ENCODE measurements at places on chromosomes 5 and 9. TPM values are rescaled to one million over a fixed set of nuclear protein-coding genes. Genes with fewer than 3 reads are reported as not detected.

Gene TMEM232
- total RNA-seq, result 6.9 TPM

Gene PCDHB13
- 4.7 TPM for total RNA-seq

Gene VAV2
- total RNA-seq, result 54.3 TPM

Gene CMYA5
- total RNA-seq, result 1.4 TPM

Gene SLC35A4
- 85.8 TPM for total RNA-seq

Gene KCNT1
- total RNA-seq, result 0.10 TPM

Gene CATSPER3
- total RNA-seq, result 0.74 TPM

Gene ORM2
- total RNA-seq, result not detected

GRCh38 chr5:5826911-5827310 lies 404.4 kb downstream of the ICE1 start:
- no peak for DNase-seq

DNA sequence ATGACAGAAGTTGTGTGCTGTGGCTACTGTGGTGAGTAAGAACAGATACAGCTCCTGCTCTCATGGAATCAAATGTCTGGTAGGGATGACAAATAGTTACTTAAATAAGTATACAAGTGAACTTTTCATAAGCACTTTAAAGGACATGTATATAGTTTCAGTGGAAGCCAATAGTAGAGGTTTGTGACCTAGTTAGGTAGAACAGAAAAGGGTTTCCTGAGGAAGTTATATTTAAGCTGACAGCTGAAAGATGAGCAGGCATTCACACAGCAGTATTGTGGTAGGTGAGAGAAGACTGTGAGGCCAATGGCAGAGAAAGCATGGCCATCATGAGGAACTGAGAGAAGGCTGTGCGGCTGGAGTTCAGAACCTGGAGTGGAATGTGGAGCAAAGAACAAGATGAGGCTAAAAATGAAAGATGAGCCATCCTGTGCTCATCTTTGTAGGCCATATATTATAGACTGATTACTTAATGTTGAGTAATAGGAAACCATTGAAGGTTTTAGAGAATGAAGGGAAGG lies 15.4 kb downstream of the FAM174A start:
- DNase-seq, result no peak

DNA sequence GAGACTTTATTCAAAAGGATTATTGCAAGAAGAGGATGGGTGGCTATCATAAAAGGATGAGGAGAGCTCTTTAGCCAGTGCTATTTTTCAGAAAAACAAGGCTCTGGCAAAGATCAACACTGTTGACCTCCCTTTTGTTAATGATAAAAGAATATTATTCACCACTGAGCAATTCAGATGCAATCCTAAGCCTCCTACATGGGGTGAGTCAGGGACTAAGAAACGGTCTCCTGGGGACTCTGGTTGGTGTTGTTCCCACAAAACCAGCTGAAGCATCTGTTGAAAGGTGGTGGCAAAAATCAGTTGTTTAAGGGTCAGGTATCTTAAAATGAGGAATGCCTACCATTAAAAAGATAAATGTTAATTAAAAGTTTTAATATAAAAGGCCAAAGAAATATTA lies 7.7 kb upstream of the GCNT1 start:
- no peak for DNase-seq

GRCh38 chr9:120938851-120939250 lies 12.3 kb upstream of the TRAF1 start:
- DNase-seq, result no peak

DNA sequence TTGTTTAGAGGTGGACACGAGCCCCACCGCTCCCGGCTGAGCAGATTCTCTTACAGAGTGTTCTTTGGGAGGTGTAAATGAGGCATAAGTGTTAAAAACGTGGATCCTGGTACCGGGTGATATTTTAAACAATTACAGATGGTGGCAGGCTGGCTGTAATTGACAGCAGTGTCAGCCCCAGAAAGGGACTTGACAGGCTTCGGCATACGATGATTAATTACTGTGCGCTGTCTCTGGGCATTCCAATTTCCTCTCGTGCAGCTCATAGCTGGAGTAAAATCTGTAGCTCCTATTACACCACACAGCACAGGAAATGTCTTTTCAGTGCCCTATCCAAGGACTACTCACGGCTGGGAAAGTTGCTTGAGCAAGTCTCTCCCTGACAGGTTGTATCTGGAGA lies 305.4 kb upstream of the IRX2 start:
- no peak for DNase-seq

- DNase-seq, result no peak
Observed at GRCh38 chr5:123359454-123360200, 63.6 kb downstream of the CEP120 start.

GRCh38 chr5:40879163-40879942 lies 29.9 kb upstream of the C7 start:
- no peak for DNase-seq

DNA sequence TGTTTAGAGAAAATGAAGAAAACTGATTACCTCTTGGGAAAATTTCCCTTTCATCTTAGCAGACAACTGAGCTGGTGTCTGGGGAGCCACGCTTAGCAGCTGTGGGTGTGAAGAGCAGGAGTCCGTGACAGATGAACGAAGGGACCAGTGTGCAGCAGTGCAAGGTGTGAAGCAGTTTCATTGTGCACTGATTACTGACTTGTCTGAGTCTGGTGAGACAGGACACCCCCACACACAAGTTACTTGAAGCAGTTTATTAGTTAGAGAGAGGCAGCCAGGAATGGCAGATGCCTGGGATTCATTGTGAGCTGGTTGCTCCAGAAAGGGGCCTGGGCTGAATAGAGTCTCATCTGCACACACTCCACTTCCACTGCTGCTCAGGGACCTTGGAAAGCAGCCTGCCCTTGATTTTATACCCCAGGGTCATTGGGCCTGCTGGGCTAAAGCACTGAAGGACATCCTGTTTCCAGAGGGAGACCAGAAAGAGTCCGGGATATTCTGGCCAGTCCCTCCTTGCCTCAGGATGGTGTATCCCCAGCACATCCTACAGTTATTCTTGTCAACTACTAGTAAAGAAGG lies 47.4 kb downstream of the FBXL7 start:
- no peak for DNase-seq

DNA sequence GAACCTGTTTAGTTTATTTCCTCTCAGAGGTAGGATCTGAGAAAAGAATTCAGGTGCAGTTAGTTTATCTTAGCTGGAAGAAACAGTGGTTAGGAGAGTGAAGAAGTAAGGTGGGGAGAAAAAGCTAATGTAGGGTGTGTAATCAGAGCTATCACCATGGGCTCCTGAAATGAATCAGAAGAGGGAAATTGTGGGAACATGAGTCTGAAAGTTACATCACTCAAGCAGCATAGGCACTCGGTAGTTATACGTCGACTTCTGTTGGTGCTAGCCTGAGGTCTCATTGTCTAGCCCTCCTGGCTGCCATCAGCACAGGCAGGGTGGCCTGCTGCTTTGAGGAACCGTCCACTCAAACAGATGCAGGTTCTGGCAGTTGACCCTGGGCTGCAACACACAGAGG lies 56.7 kb upstream of the NPR3 start:
- DNase-seq, result no peak

DNA sequence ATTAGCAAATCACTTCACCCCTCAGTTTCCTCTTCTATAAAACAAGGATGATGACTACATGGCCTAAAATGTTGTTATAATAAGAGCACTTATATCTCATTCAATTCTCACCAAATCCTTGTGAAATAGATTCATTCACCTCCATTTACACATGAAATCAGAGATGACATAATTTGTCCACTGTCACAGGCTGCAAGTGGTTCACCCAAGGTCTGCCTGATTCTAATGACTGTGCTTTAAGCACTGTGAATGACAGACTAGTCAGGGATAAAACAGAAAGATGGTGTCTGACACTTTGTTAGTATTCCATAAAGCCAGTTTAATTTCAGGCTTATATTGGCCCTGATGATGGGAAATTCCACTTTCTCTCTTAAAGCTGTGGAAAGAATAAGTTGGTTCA lies 209.5 kb downstream of the MAPKAP1 start:
- DNase-seq, result no peak

GRCh38 chr5:150172145-150172544 lies 5.6 kb downstream of the CDX1 start:
- DNase-seq, result no peak

DNA sequence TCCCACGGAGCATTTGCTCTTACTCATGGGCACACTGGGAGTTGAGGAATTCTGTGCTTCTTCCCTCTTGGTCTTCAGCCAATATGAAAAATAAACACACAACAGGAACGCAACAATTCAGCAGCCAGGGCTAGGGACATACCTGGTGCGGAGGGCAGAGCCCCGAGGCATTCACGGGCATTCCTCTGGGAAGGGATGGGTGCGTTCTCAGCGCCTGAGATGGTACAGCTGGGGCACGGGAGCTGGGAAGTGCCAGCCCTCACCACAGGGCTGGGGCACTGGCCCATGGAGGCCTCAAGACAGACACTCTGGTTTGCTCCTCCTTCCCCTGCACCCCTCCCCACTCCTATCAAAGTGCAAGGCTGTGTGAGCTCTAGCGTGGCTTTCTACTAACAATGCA lies 2.1 kb downstream of the SLC6A3 start:
- DNase-seq, result peak; percentile 32

DNA sequence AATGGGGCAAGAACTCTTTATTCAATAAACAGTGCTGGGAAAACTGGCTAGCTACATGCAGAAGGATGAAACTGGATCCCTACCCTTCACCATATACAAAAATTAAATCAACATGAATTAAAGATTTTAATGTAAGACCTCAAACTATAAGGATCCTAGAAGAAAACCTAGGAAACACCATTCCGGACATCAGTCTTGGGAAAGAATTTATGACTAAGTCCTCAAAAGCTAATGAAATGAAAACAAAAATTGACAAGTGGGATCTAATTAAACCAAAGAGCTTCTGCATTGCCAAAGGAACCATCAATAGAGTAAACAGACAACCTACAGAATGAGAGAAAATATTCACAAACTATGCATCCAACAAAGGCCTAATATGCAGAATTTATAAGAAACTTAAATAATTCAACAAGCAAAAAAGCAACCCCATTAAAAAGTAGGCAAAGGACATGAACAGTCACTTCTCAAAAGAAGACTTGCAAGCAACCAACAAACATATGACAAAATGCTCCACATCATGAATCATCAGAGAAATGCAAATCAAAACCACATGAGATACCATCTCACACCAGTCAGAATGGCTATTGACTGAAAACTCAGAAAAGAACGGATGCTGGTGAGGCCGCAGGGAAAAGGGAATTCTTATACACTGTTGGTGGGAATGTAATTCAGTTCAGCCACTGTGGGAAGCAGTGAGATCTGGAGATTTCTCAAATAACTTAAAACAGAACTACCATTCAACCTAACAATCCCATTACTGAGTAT lies 104.3 kb upstream of the MAP3K1 start:
- no peak for DNase-seq

DNA sequence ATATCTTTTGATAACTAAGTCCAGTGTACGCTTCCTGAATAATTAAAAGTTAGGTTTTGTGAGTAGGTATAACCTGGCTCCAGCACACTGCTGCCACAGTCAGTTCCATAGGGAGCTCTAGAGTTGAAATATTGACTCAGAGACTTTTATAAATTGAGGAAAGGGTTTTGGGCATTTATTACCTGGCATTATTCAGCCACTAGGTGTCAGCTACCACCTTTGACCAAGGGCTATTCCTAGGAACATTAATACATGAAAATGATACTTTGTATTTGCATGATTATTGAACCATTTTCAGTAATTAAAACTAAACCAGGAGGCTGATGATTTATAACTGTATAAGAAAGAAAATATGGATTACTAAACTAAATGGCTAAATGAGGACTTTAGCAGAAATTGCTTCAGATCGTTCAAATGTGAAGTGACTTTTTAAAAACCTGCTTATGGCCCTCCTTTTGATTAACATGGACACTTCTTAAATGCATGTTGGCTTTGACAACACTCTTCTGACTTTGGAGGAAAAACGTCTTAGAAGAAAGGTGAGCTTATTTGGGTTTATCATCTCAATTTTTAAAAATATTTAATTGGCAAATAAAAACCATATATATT lies 83.0 kb downstream of the SMC2 start:
- DNase-seq, result no peak

DNA sequence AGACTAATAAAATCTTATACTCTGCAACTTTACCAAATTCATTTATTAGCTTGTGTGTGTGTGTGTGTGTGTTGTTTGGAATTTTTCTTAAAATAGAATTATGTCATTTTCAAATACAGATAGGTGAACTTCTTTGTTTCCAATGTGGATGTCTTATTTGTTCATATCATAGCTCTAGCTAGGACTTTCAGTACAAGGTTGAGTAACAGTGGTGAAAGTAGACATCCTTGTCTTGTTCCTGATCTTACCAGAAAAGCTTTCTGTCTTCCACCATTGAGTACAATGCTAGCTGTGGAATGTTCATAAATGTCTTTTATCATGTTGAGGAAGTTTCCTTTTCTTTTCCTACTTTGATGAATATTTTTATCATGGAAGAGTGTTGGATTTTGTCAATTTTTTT lies 74.8 kb downstream of the CCDC192 start:
- DNase-seq, result no peak

GRCh38 chr5:71631070-71631469 lies 43.9 kb downstream of the MCCC2 start:
- DNase-seq, result no peak

GRCh38 chr5:150242251-150242894 lies 47.2 kb downstream of the CAMK2A start:
- DNase-seq, result no peak

DNA sequence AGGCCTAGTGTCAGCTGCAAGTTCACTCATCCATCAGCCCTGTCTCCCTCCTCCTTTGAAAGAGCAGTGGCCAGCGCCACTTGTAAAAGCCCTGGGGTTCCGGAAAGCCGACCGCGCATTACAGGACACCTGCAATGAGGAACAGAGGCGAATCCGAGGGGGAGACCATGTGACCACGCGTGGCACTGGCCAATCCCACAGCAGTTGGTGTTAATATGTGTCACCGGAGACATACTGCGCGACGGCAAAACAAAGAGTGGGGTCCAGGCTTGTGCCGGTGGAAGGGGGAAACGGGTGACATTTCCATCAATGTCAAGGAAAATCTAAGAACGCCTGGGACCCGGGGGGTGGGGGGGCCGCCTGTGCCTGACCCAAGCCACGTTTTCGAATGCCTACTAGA lies 480.8 kb downstream of the SPATA31A7 start:
- DNase-seq, result peak; percentile 31

GRCh38 chr5:154273028-154273617 lies 82.6 kb downstream of the GALNT10 start:
- DNase-seq, result no peak

- DNase-seq, result no peak
Observed at GRCh38 chr5:132746954-132747615, at the start of gene CCNI2. CCNI2 (plus strand) TSS chr5:132747426; CDS start chr5:132747496, 70 bp downstream.

GRCh38 chr9:89592963-89593726 lies 11.7 kb upstream of the GADD45G start:
- DNase-seq, result no peak

- no peak for DNase-seq
Observed at GRCh38 chr5:122129306-122129705, at the start of gene ZNF474. ZNF474 (plus strand) TSS chr5:122129546; CDS start chr5:122151991, 22,445 bp downstream.
